WERI-Rb-1 (cell line): ENCODE measurements at places on chromosomes 5 and 9.

- DNase-seq = no peak
These were observed 93.9 kb downstream of the GALNT10 start for GRCh38 chr5:154284433-154284832.

- no peak for DNase-seq
These were observed 2.2 kb downstream of the DUSP1 start for GRCh38 chr5:172768573-172769341.

GRCh38 chr5:62334082-62334481 is 28.1 kb downstream of the KIF2A start:
- no peak for DNase-seq

GRCh38 chr9:135501261-135502167 is 1.0 kb downstream of the MRPS2 start:
- DNase-seq = no peak

DNA sequence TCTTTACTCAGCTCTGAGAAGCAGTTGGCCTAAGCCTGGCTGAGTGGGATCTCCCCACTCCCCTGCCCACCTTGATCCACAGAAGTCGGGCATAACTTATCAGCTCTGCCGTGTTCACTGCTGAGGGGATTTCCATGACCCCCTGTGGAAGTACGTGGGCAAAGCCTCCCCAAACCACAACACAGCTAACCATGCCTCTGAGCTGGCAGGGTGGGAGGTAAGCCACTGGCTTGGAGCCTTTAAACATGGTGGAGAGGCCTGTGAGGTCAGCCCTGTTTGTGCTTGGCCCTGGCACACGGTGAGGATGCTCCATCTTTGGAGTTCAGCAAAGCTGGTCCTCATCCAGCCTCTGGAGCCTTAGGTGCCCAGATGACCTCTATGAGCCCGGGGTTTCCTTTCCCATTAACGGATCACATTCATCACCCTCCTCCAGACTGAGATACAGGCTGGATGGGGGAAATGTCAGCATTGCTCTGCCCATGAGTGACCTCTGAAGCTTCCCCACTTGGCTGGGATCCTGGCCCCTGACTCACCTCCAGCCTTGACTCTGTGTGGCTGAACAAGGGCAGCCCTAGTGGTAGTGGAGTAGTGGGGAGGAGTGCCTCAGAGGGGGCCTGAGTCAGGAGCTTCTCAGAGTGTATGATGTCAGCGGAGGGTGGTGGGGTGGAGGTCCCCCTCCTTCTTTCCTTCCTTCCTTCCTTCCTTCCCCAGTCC is 6.2 kb downstream of the PDLIM4 start:
- DNase-seq = peak; percentile 6

DNA sequence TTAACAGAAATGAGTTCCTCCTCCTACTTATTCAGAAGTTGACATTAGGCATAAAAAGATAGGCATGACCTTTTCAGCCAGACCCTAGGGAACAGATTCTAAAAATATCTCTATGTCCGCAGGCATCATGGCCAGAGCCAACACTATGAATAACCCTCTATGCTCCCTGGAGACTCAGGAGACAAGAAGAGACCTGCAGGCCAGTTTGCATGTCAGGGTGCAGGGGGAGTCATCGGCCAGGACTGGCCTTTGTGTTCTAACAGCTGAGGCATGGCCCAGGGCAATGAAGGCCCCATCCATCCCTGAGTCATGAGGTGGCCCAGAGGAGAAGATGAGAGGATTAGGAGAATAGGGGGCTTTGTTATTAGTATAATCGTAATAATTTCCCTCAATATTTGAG is 93.8 kb downstream of the TMEM215 start:
- DNase-seq = no peak

- DNase-seq = no peak
These were observed 236.2 kb downstream of the PRELID2 start for GRCh38 chr5:145598983-145599382.
